HL-60 (cell line): ENCODE measurements at places on chromosomes 6 and 20.

DNA sequence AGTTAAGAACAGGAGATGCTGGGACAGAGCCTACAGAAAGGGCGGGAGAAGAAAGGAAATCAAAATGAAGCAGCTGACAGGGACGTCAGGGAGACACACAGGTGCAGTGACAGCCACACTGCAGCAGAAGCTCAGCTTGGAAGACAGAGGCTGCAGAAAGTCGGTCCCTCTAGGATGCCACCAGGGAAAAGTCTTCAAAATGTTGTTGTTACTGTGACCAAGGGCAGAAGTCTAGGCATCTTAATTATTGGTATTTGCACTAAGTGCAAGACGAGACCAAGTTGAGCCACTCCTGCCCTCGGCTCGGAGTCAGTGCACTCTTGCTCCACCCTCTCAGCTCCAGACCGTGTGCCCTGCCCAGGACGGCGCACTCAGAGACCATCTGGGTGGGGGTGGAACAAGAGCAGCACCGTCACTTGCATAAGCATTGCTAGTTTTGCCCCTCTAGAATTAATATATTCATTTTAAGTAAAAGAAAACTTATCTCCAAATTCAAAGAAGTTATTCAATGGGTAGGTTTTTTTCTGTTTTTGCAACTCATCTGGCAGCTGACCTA, 2.6 kb downstream of the PRR18 start:
- DNase-seq, result no peak

DNA sequence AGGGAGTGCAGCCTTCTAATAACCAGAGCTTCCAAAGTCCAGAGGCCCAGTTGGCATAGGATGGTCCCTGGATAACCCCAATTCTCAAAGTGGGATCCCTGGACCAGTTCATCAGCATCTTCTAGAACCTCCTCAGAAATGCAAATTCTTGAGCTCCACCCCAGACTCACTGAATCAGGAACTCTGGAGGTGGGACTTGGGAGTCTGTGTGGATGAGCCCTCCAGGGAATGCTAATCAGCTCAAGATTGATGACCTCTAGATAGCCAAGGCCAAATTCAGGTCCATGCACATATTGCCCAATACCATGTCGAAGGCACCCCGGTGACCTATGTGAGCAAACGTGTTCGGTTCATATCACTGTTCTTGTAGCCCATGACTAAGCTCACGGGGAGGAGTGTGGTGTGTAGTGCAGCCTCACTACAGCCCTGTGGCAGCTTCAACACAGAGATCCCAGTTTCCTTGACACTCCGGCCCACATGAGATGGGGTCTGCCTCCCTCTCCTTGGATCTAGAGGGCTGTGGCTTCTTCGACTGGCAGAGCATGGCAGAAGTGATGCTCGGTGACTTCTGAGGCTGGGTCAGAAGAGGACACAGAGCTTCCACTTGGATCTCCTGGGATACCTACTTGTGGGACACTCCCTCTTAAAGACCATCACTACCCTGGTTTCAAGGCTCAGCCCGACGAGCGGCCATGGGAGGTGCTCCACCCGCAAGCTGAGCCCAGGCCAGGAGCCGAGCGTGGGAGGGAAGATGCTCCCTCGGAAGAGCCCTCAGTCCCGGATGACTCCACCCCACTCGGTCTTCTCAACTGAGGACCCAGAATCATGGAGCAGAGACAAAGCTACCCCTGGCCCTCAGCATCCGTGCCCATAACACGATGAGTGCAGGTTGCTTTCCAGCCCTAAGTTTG, 151.1 kb upstream of the CST7 start:
- no peak for DNase-seq

DNA sequence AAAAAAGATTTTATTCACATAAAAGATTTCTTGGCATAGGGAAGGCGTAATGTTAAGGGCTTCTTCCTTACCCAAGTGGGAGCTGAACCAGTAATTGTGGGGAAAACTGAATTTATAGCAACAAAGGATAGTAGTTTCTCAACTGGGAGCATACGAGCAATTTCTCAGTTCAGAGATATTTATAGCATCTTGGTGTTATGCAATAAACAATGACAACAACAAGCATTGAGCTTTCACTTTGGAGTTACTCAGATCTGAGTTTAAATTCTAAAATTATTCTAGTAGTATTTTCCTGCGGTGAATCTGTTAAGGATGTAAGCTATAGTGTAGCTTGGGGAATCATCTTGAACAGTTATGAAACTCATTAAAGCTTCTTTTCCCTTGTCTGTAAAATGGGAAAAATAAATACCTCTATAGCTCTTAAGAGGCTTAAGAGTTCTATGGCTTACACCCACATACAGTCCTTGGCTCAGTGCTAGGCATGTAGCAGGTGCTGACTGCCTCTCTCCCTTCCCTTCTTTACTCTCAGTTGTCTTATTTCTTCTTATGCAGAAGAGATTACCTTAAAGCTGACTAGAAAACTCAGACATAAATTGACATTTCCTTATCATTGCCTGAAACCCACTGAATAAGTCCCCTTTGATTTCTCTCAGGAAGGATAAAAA, 58.8 kb downstream of the SAMD5 start:
- DNase-seq, result no peak

- DNase-seq, result no peak
Observed at GRCh38 chr20:50331469-50332363, 141.1 kb downstream of the CEBPB start.

DNA sequence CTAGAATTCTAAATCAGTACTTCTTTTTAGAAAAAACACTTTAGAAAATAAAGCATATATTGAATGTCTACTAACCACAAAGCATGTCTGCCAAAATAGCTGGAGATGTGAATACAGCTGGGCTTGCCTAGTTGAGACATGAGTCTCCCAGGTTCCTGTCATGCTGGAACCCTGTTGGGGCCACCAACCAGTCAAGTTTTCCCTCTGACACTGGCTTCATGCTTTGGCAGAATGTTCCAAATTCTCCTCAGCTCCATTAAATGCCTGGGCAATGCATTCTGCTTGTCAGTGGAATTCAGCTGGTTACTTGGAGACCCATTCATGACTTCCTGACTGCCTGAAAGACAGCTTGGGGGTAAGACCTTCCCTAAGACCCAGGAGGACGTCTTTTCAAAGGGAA, 87.2 kb downstream of the PRND start:
- DNase-seq, result peak; percentile 65

DNA sequence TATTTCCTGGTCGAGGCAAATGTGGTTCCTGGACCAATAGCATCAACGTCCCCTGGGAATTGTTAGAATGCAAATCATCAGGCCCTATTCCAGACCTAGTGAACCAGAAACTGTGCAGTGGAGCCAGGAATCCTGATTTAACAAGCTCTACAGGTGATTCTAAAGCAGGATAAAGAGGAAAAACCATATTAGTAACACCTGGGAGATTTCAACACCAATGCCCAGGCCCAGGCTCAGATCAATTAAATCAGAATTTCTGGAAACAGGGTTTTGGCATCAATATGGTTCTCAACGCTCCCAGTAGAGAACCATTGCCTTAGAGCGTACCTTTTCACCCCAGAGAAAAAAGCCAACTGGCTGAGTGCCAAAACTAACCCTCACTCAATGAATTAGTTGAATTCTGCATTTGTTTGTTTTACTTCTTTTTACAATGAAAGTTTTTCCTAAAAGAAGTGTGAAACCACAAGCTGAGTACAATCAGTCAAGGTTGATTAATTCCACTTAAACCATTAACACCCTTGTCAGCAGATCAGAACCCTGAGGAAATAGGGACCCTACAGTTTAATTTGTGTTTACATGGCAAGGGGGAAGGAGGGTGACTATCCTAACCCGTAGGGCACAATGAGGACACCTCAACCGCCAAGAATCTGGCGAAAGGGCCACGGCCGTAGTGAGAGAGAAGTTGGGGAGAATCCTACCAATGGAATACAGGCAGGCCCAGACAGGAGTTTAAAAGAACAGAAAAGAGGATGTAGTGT, 34.9 kb upstream of the LOC128125822 start:
- no peak for DNase-seq
